Left ventricle myocardium inferior (tissue), 1 donor: ENCODE measurements at places on chromosomes 3 and 15.

- H3K4me3 ChIP-seq = no peak overlapping the region
- no peaks in the 10 kb centered on the region for H3K36me3 ChIP-seq
- H3K27ac ChIP-seq = peak overlapping the region; percentile 75
- no peak for DNase-seq
- peaks cover 69% of the 10 kb centered on the region for H3K4me1 ChIP-seq
- H3K27me3 ChIP-seq = no peaks in the 10 kb centered on the region
Observed at GRCh38 chr3:56928379-56929068, 126.8 kb upstream of the ARHGEF3 start.

- DNase-seq = peak; percentile 100
- H3K4me1 ChIP-seq = peaks cover 90% of the 10 kb centered on the region
- peaks cover 15% of the 10 kb centered on the region for H3K27me3 ChIP-seq
- H3K4me3 ChIP-seq = peak overlapping the region; percentile 97
- peaks cover 3% of the 10 kb centered on the region for H3K36me3 ChIP-seq
Observed at GRCh38 chr3:50337175-50337861, 3.3 kb downstream of the RASSF1 start.

- H3K4me3 ChIP-seq = no peak overlapping the region
- H3K27me3 ChIP-seq = no peaks in the 10 kb centered on the region
- H3K4me1 ChIP-seq = peaks cover 19% of the 10 kb centered on the region
- H3K36me3 ChIP-seq = peaks cover 4% of the 10 kb centered on the region
- H3K27ac ChIP-seq = no peak overlapping the region
- no peak for DNase-seq
Observed at GRCh38 chr3:72418856-72419255, 429.4 kb downstream of the SHQ1 start.

DNA sequence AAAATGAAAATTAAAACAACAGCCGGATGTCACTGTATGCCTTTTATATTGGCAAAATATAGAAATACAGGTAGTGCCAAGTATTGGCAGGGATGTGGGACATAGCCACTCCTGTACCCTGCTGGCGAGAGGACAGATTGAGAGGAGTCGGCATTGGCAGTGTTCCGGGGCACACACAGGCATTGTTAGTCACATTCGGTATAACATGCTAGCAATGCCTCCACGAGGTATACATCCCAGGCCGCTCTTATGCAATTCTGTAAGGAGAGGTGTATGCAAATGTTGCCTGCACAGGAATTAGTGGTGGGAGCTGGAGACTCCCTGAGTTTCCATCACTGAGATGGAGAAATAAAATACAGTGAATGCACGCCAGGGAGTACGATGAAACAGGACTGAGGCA, 99.4 kb upstream of the DLG1 start:
- H3K4me1 ChIP-seq = peaks cover 25% of the 10 kb centered on the region
- no peaks in the 10 kb centered on the region for H3K27me3 ChIP-seq
- no peak overlapping the region for H3K27ac ChIP-seq

- no peak overlapping the region for H3K27ac ChIP-seq
- no peak overlapping the region for H3K4me3 ChIP-seq
- no peak for DNase-seq
Observed at GRCh38 chr3:108608750-108609149, 19.2 kb downstream of the DZIP3 start.

DNA sequence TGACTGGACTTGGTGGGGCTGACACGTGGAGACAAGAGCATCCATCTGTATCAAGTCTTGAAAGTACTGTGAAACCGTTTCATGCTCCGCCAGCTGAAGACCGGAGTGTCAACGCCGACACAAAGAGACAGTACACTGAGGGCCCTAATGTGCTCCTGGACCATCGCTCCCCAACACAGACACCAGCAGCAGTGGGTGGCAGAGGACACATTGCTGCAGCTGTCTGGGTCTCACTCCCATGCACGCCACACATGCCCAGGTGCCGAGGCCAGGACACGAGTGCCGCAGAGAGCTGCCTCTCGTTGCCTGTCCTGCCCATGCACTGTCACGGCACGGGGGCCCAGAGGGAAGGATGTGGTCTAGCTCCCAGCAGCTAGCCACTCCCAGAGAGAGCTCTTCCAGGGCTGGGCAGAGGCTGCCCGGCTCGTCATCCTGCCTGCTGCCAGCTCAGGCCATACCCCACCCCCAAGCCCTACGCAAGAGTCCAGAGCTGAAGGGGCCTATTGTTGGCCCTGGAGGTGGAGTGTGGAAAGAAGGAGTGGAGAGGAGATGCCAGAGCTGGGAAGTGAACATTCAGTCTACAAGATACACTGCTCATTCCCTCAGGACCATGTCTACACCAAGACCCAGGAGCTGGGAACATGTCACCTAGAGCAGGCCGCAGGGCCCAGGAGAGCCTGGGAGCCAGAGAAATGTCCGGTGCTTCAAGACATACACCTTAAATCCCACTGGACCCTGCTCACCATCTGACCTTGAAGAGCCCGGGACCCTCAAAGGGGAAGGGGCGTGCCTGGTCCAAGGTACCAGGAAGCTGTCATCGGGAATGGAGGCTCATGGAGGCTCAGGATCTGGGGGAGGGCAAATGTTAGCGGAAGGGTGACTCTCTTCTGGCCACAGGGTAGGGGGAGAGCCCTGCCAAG, 7.7 kb downstream of the TNK2 start:
- H3K36me3 ChIP-seq = no peaks in the 10 kb centered on the region
- H3K4me3 ChIP-seq = no peak overlapping the region
- H3K4me1 ChIP-seq = peaks cover 21% of the 10 kb centered on the region
- H3K27ac ChIP-seq = peak overlapping the region; percentile 38
- peak; percentile 57 for DNase-seq
- no peaks in the 10 kb centered on the region for H3K27me3 ChIP-seq

GRCh38 chr3:71121429-71122167, 461.9 kb downstream of the FOXP1 start:
- no peaks in the 10 kb centered on the region for H3K27me3 ChIP-seq
- H3K27ac ChIP-seq = no peak overlapping the region
- H3K36me3 ChIP-seq = no peaks in the 10 kb centered on the region
- no peak overlapping the region for H3K4me3 ChIP-seq
- no peak for DNase-seq

- no peak for DNase-seq
- H3K27ac ChIP-seq = no peak overlapping the region
- no peaks in the 10 kb centered on the region for H3K36me3 ChIP-seq
- no peaks in the 10 kb centered on the region for H3K4me1 ChIP-seq
Observed at GRCh38 chr3:61530355-61530754, 31.0 kb upstream of the PTPRG start.

- no peaks in the 10 kb centered on the region for H3K36me3 ChIP-seq
- H3K27ac ChIP-seq = no peak overlapping the region
- no peaks in the 10 kb centered on the region for H3K27me3 ChIP-seq
- peaks cover 48% of the 10 kb centered on the region for H3K4me1 ChIP-seq
- no peak overlapping the region for H3K4me3 ChIP-seq
Observed at GRCh38 chr15:62063825-62064635, 2.7 kb upstream of the C2CD4A start.

DNA sequence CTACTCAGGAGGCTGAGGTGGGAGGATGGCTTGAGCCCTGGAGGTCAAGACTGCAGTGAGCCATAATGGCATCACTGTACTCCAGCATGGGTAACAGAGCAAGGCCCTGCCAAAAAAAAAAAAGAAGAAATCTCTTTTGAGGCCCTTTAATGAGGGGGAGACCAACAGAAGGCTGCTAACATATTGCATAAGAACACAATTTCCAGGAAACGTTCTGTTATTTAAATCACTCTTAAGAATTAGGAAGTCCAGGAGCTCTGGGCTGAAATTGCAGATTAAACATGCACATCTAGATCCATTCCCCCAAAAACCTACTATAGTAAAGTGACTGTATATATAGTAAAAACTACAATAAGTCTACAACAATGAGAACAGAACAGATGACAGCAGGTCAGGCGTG, 16.1 kb upstream of the BLM start:
- H3K4me3 ChIP-seq = no peak overlapping the region
- no peak overlapping the region for H3K27ac ChIP-seq
- H3K36me3 ChIP-seq = no peaks in the 10 kb centered on the region
- no peaks in the 10 kb centered on the region for H3K4me1 ChIP-seq
- DNase-seq = no peak
- no peaks in the 10 kb centered on the region for H3K27me3 ChIP-seq

- no peaks in the 10 kb centered on the region for H3K36me3 ChIP-seq
- H3K27me3 ChIP-seq = no peaks in the 10 kb centered on the region
- DNase-seq = no peak
- peaks cover 50% of the 10 kb centered on the region for H3K4me1 ChIP-seq
- peak overlapping the region; percentile 20 for H3K27ac ChIP-seq
Observed at GRCh38 chr3:29686889-29687592, 406.2 kb downstream of the RBMS3 start.

- peaks cover 71% of the 10 kb centered on the region for H3K4me1 ChIP-seq
- no peaks in the 10 kb centered on the region for H3K27me3 ChIP-seq
- H3K36me3 ChIP-seq = no peaks in the 10 kb centered on the region
- DNase-seq = no peak
- H3K27ac ChIP-seq = no peak overlapping the region
- no peak overlapping the region for H3K4me3 ChIP-seq
Observed at GRCh38 chr3:52894756-52895155, 2.6 kb downstream of the STIMATE start.

GRCh38 chr15:38623744-38624143, 59.1 kb upstream of the RASGRP1 start:
- no peaks in the 10 kb centered on the region for H3K36me3 ChIP-seq
- peaks cover 29% of the 10 kb centered on the region for H3K4me1 ChIP-seq
- H3K27ac ChIP-seq = peak overlapping the region; percentile 66
- H3K4me3 ChIP-seq = no peak overlapping the region
- DNase-seq = peak; percentile 40

- H3K4me1 ChIP-seq = peaks cover 5% of the 10 kb centered on the region
- no peaks in the 10 kb centered on the region for H3K27me3 ChIP-seq
- no peak for DNase-seq
- H3K4me3 ChIP-seq = no peak overlapping the region
- no peaks in the 10 kb centered on the region for H3K36me3 ChIP-seq
Observed at GRCh38 chr15:89646416-89647141, 8.7 kb downstream of the KIF7 start.

DNA sequence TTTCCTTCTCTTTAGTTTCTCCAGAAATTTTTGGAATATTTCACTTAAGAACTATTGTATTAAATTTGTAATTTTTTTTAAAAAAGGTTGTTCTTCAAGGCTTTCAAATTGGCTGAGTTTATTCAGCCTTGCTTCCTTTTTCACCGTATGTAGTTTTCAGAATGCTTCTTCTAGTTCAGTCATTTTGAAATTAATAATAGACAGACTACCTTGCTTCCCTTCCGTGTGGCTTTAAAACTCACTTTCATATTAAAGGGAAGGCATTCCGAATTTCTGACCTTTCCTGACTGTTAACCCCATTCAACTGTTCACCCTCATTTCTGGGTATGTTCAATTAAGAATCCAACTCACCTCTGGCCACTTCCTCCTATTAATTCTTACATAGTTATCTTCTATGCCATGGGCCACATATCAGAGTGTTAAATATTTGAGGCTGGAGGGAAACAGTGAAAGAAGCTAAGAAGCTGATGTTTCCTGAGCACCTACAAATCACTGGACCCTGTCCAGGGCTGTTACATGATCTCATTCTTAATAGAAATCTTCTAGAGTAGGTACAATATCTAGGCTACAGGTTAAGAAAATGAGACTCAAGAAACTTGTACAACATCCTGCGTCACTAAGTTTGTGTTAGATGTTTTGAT, 237.5 kb downstream of the P3H2 start:
- no peaks in the 10 kb centered on the region for H3K36me3 ChIP-seq
- H3K27ac ChIP-seq = no peak overlapping the region
- no peak overlapping the region for H3K4me3 ChIP-seq
- H3K4me1 ChIP-seq = no peaks in the 10 kb centered on the region

DNA sequence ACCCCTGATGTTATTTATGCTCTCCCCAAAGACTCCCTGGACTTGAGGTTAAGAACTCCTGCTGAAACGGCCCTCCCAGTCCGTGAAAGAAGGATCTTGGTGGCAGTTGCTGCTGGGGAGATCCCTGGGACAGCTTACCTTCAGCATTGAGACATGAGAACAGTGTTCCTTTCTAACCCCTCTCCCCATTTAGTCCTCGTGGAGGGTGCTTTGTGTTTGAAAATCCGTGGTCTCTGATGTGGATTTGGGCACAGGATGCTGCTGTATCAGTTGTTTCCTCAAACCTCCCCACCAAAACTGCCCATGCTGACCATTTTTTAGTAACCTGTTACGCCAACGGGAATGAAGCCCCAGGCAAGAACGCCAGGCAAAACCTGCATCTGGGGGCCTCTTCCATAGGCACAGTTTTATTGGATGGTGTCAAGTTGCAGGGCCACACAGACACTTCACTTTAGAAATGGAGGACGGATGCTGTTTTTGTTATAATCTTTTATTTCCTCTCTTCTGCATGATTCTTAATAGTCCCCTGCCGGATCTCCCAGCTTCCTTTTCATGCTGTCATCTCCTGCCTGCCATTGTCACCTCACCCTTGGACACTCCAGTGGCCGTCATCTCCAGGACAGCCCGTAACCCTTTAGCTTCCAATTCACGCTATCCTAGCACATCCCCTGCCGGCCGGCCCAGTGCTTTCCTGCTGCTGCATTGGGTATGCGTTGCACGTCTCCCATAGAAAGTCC, 31.7 kb upstream of the CEMIP start:
- peaks cover 11% of the 10 kb centered on the region for H3K36me3 ChIP-seq
- H3K4me1 ChIP-seq = peaks cover 7% of the 10 kb centered on the region
- no peak overlapping the region for H3K27ac ChIP-seq
- DNase-seq = no peak

DNA sequence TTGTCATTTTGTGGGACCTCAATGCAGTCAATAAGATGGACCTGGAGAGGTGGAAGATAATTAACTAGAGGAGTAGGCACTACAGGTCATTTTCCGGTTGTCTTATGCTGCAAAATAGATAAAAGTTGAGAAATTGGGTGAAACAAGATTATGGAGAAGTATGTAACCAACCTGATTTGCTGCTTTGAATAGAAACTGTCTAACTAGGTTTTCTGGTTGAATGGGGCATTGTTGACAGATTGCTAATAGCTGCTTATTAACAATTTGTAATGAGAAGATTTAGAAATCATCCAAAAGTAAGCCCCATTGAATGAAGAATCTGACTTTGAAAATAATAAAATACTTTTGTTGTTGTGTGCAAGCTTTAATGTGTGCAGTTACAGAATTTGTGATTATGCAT, 26.2 kb downstream of the PIAS1 start:
- H3K36me3 ChIP-seq = no peaks in the 10 kb centered on the region
- peaks cover 94% of the 10 kb centered on the region for H3K4me1 ChIP-seq
- H3K27ac ChIP-seq = no peak overlapping the region
- H3K4me3 ChIP-seq = no peak overlapping the region

DNA sequence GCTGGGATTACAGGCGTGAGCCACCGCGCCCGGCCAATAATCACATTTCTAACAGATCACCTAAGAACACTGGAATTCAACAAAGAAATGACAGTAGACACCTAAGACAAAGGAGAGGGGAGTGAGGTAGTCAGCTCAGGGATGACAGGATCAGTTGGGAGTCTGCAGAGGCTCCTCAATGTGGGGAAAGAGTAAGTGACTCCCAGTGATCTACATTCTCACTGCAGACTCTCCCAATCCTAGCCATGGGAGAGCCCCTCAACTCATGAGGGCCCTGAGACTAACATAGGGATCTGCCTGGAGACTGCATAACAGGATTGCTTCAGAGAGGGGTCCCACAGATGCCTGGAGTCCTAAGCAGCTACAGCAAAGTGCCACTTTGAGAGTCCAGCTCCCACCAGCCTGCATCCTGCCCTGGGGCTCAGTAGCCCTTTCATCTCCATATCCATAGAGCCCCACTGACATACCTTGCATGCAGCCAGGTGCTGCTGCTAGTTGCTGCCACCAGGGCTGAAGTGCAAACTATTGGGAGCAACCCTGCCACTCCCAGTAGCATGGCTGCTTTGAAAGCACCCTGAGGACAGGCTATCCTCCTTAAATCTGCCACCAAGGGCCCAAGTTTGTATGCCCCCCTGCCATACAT, 21.8 kb upstream of the PFN2 start:
- no peaks in the 10 kb centered on the region for H3K27me3 ChIP-seq
- H3K36me3 ChIP-seq = no peaks in the 10 kb centered on the region
- no peaks in the 10 kb centered on the region for H3K4me1 ChIP-seq
